A549 treated with CORT108297 at 1 μM for 4 hours (cell line): ENCODE measurements at places on chromosomes 1 and 21. TPM values are rescaled to one million over a fixed set of nuclear protein-coding genes. Genes with fewer than 3 reads are reported as not detected.

KCNT2 gene
- total RNA-seq: 0.03 to 0.09 TPM (median 0.07 TPM) in 4 of 5 replicates, not detected in the other

RHD gene
- total RNA-seq: not detected in 5 replicates

THEMIS2 gene
- total RNA-seq: 0.67 to 1.2 TPM (median 0.76 TPM) in 5 replicates

LIN28A gene
- 0.03 TPM in 1 of 5 replicates, not detected in the others for total RNA-seq

GJA8 gene
- total RNA-seq: not detected in 5 replicates

RPTN gene
- not detected in 5 replicates for total RNA-seq

WASF2 gene
- total RNA-seq: 43.3 to 55.3 TPM (median 50.0 TPM) in 5 replicates

SLC45A1 gene
- 3.2 to 6.1 TPM (median 5.1 TPM) in 5 replicates for total RNA-seq

PTPN22 gene
- total RNA-seq: not detected in 5 replicates

ADAM30 gene
- total RNA-seq: not detected in 5 replicates

SLC9C2 gene
- not detected in 5 replicates for total RNA-seq

AMY2A gene
- total RNA-seq: not detected in 5 replicates

GBP4 gene
- 0.01 to 0.10 TPM (median 0.03 TPM) in 4 of 5 replicates, not detected in the other for total RNA-seq

SPRR2A gene
- total RNA-seq: not detected in 5 replicates

KCNE1 gene
- 0.05 TPM in 1 of 5 replicates, not detected in the others for total RNA-seq

ESRRG gene
- not detected in 5 replicates for total RNA-seq

UBL4B gene
- not detected in 5 replicates for total RNA-seq

NUP210L gene
- not detected in 5 replicates for total RNA-seq

PLA2G2D gene
- 0.13 TPM in 1 of 5 replicates, not detected in the others for total RNA-seq

SZT2 gene
- 5.5 to 8.7 TPM (median 8.3 TPM) in 5 replicates for total RNA-seq

IL22RA1 gene
- 3.8 to 5.5 TPM (median 4.8 TPM) in 5 replicates for total RNA-seq

PLD5 gene
- 1.0 to 1.5 TPM (median 1.2 TPM) in 5 replicates for total RNA-seq

VPS26C gene
- total RNA-seq: 26.4 to 34.1 TPM (median 28.2 TPM) in 5 replicates

EDN2 gene
- 6.9 to 11.0 TPM (median 10.3 TPM) in 5 replicates for total RNA-seq

LYSMD1 gene
- total RNA-seq: 5.3 to 7.5 TPM (median 6.6 TPM) in 5 replicates

CFHR5 gene
- not detected in 5 replicates for total RNA-seq

TNFRSF9 gene
- 2.1 to 3.6 TPM (median 3.0 TPM) in 5 replicates for total RNA-seq

PGBD2 gene
- 3.7 to 4.9 TPM (median 3.8 TPM) in 5 replicates for total RNA-seq

IL20 gene
- 0.06 TPM in 1 of 5 replicates, not detected in the others for total RNA-seq

BEST4 gene
- 0.20 to 0.62 TPM (median 0.33 TPM) in 5 replicates for total RNA-seq

HSD11B1 gene
- total RNA-seq: 0.12 to 0.14 TPM in 2 of 5 replicates, not detected in the others
